ENCODE measurements at places on chromosomes 11 and 22. TPM values are rescaled to one million over a fixed set of nuclear protein-coding genes. Genes with fewer than 3 reads are reported as not detected.
A peak's percentile ranks its signal among the peaks of the same experiment; 100 is the strongest.

OR5B21 gene
- not detected for total RNA-seq

NOX4 gene
- total RNA-seq, result not detected

ANKK1 gene
- total RNA-seq, result not detected

PICALM gene
- 292 TPM for total RNA-seq

- no peaks in the 10 kb centered on the region for H3K36me3 ChIP-seq
- DNase-seq, result no peak
- no peaks in the 10 kb centered on the region for H3K27me3 ChIP-seq
- no peak overlapping the region for H3K27ac ChIP-seq
- no peaks in the 10 kb centered on the region for H3K4me1 ChIP-seq
These were observed 744.7 kb upstream of the CCDC179 start for GRCh38 chr11:23604966-23605365.

DNA sequence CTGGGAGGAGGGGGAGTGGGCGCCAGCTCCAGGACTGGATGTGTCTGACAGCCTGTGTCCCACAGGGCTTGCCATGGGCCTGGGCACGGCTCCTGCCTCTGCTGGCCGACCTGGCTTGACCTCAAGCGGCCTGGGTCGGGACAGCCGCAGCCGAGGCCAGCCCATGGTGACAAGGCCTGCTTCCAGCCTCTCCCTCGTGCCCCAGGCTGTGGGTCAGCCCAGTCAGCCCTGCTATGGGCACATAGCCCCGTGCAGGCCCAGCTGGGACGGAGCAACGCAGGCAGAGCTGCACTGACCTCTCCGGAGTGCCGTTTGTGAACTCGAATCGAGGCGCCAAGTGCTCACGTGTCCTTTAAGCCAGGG lies 17.9 kb downstream of the OSBPL5 start:
- no peaks in the 10 kb centered on the region for H3K4me1 ChIP-seq
- DNase-seq, result no peak
- H3K27ac ChIP-seq, result no peak overlapping the region

- H3K4me1 ChIP-seq, result peaks cover 11% of the 10 kb centered on the region
- no peaks in the 10 kb centered on the region for H3K36me3 ChIP-seq
- H3K27ac ChIP-seq, result no peak overlapping the region
- no peak for DNase-seq
These were observed 49.5 kb downstream of the MCHR1 start for GRCh38 chr22:40728731-40729189.

DNA sequence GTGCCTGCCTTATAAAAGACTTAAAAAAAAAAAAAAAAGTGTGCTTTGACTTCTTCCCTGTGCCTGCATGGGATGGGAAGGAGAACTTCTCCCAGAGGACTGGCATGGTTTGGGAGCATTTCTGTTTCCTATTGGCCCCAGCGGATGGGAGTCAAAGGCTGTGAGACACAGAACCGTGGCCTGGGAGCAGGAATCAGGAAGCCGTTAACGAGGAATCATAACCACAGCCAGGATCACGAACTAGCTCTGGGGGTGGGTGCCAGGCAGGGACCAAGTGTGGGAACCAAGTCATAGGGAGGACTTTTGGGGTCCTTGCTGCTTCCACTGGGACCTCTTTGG lies 526 bp downstream of the C1QTNF6 start:
- no peaks in the 10 kb centered on the region for H3K27me3 ChIP-seq
- no peaks in the 10 kb centered on the region for H3K36me3 ChIP-seq
- peaks cover 25% of the 10 kb centered on the region for H3K4me1 ChIP-seq
- peak overlapping the region; percentile 14 for H3K4me3 ChIP-seq
- peak overlapping the region; percentile 65 for H3K27ac ChIP-seq

GRCh38 chr11:16114431-16114830 lies 241.9 kb downstream of the SOX6 start:
- no peak overlapping the region for H3K4me3 ChIP-seq
- DNase-seq, result no peak

GRCh38 chr11:70583781-70584218 lies 185.5 kb downstream of the CTTN start:
- DNase-seq, result peak; percentile 32
- H3K27me3 ChIP-seq, result no peaks in the 10 kb centered on the region
- no peaks in the 10 kb centered on the region for H3K4me1 ChIP-seq
- no peak overlapping the region for H3K27ac ChIP-seq
- H3K36me3 ChIP-seq, result no peaks in the 10 kb centered on the region
- H3K4me3 ChIP-seq, result no peak overlapping the region

Measured in Peyer's patch (tissue), 4 donors.